NCI-H1417 (cell line): ENCODE measurements at places on chromosomes 12 and 14.

- DNase-seq = no peak
These were observed 734 bp downstream of the COX6A1 start for GRCh38 chr12:120438495-120439198.

DNA sequence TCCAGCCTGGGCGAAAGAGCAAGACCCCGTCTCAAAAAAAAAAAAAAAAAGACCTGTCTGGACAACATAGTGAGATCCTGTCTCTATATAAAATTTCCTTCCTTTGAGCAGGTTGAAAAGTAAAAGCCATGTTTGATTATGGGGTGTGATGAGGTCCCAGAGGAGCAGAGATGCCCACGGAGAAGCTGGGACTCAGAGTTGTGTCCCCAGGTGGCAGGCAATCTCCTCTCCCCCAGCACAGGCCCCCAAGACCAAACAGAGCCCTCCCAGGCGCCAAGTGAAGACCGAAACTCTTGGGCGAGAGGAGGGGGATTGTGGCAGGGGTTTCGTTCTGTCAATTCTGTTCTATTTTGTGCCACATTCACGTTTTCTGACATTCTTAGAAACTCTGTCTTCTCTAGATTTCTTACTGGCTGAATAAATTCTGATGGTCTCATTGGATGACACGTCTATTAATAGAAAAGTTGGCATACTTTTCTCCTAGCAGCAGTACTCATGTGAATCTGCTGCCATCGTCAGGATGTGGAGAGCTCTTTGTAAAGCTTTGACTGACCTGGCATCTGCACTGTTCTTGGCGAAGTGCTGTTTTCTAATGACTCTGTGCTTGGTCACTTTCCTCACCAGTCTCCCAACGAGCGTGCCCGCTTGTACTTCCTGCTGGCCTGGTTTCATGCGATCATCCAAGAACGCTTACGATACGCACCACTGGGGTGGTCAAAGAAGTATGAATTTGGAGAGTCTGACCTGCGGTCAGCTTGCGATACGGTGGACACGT is 43.4 kb downstream of the HSP90AA1 start:
- no peak for DNase-seq

- no peak for DNase-seq
These were observed 184.9 kb downstream of the CALM1 start for GRCh38 chr14:90581745-90582144.

DNA sequence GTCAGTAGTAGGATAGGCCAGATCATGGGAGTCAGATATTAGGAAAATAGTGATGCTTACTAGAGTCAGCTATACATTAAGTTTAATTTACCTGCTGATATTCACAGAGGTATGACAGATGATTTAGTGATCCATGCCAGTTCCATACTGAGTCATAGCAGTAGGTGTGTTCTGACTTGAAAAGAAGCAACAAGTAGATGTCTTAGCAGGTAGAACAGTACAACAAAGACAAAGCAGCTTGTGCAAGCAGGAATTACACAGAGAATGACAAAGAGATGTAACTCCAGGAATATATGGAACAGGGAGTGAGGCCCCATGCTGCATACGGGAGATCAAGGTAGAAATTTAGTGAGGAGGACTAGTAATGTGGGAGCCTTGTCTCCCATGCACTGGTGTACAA is 556.9 kb downstream of the SLC16A7 start:
- DNase-seq = no peak

DNA sequence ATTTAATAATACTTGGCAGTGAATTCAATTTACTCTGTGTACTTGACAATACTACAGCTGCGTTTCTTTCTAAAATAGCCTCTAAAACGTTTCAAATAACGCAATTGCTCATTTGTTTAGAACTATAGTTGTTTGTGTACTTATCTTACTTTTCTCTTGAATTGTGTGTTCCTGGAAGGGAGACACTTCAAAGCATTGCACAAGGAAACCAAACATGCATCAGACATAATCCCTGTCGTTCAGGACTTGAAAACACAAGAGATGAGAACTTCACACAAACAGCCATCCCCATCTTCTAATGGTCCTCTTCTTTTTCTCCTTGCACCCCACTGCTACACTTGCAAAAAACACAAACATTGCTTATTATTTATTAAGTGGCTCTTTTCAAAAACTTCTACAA is 38.5 kb downstream of the PTGER2 start:
- DNase-seq = peak; percentile 19

DNA sequence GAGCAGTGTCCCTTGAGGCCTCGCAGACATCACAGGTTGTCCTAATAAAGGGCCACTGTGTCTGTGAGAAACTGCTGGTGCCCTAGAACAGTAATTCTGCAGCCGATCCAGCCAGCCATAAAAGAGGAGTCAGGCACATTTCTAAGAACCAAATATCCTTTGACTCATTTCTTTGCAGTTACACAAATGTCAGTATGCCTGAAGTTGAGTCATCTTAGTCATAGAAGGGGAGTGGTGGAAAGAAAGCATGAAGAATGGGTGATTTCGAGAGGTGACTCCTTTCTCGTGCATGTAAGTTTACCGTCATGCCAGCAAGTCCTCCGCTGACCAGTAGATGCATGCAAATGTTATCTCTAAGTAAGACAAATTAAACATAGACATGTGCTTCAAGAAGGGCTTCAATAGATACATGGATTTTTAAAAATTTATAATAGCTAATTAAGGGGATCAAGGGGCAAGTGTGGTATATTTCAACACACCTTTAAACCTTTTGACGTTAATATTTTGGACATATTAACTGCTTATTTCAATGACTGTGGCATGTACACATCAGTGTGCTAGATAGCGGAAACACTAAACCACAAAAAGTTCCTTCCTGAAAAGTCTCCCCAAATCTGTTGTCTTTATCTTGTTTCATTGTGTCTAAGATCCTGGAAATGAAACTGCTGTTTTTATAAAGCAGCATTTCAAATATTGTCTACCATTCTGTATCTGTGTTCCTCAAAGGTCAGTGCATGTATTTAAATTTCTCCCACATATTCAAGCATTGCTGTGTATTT is 497.4 kb downstream of the NPAS3 start:
- no peak for DNase-seq

DNA sequence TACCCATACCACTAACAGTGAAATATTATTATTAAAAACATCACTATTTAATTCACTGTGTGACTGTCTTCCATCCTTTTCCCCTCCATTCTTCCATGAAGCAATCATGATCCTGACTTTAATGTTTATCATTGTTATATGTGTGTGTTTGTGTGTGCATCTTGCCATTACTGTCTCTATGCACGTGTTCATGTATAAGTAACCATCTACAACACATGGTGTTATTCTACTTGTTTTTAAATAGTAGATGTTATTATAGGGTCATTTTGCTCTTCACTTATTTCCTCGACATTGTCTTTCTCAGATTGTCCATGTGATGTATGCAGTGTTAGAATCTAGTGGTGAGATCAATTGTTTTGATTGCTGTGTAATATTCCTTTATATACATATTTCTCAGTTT is 195.8 kb downstream of the TRHDE start:
- DNase-seq = no peak

DNA sequence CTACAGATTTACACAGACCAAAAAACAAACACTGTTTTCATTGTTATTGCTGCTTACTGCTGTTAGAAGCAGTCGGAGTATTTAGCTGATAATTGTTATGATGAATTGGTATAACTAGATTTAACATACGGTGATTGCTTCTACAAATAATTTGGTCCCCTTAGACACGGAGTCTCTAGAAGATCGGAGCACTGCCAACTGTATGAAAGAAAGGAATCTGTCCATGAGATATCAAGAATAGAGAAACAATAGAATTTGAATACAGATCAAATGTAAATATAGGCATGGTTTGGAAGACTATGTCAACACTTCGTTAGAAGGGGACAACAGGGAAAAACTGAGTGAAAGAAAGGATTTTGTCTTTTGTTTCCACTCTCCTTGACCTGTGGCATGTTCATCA is 110.9 kb downstream of the PPP2R5E start:
- peak; percentile 70 for DNase-seq

- DNase-seq = no peak
These were observed 462.5 kb downstream of the NAV3 start for GRCh38 chr12:78293059-78293686.

GRCh38 chr14:94412671-94413638 is 24.6 kb upstream of the SERPINA1 start:
- DNase-seq = no peak

GRCh38 chr14:61877035-61877390 is 114.8 kb downstream of the SNAPC1 start:
- no peak for DNase-seq

DNA sequence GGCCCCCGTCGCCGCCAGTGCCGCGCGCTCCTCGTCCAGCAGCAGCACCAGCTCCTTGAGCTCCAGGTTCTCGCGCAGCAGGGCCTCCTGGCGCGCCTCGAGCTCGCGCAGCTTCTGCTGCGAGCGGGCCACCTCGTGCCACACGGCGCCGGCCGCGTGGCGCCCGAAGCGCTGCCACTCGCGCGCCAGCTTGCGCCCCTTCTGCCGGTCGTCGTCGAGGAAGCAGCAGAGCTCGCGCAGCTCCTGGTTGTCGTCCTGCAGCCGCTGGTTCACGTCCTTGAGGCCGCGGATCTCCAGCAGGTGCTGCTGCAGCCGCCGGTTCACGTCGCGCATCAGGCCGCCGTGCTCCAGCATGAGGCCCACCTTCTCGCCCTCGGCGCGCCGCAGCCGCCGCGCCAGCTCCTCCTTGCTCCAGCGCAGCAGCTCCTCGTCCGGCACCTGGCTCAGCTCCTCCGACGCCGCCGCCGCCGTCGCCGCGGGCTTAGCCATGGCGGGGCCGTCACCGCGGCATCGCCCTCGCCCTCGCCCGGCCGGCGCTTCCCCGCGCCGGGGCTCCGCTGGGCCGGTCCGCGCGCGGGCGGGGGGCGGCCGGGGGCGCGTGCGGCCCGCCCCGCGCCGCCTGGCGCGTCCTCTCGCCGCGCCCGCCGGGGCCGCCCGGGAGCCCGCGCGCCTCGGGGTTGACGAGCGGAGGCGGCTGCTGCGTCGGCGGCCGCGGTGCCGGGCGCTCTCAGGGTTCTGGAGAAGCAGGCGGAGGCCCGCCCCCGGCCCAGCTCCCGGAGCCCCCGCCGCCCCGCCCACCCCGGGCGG is at the start of gene CCDC85C:
Gene CCDC85C (minus strand): TSS at position 737 of the 807 bp plus-strand sequence. CDS start 248 bp downstream, at position 489.
- DNase-seq = peak; percentile 89

GRCh38 chr12:129394177-129394825 is 509.5 kb downstream of the TMEM132D start:
- no peak for DNase-seq

- DNase-seq = no peak
These were observed 139.4 kb upstream of the HMGA2 start for GRCh38 chr12:65684906-65685305.

DNA sequence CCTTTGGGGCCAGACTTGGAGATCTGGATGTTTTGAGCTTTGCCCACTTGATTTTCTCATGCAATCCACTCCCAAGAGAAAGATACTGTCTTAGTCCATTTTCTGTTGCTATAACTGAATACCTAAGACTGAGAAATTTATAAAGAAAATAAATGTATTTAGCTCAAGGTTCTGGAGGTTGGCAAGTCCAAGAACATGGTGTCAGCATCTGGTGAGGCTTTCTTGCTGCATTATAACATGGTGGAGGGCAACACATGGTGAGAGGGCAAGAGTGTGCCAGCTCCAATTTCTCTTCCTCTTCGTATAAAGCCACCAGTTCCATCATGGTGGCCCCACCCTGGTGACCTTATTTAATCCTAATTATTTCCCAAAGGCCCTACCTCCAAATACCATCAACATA is 39.6 kb upstream of the NFKBIA start:
- no peak for DNase-seq

- DNase-seq = no peak
These were observed 8.3 kb downstream of the KTN1 start for GRCh38 chr14:55588259-55588699.

DNA sequence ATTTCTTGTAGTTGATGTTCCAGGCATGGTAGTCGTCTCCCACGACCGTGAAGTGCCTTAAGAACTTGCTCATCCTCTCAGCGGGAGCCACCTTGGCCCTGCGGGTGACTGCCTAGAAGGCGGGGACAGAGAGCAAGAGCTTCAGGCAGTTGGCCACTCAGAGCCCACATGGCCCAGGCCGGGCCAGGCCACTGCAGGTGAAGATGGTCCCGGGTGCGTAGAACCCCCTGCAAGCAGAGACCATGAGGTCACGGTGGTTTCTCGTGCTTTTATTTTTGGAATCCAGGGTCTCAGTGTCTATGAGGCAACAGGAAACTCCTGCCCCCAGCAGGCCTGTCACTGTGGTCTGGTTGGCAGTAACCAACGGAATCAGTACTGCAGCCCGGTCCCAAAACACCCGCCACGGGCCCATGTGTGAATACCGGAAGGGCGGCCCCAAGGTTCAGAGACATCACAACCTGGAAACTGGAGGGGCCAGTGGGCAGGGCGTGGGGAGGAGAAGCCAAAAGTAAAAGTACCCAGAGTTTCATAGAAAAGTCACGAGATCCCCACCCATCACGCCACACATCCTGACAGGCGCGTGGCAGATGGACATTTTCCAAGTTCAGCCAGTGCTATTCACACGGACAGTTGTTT is 27.5 kb downstream of the HVCN1 start:
- DNase-seq = no peak

DNA sequence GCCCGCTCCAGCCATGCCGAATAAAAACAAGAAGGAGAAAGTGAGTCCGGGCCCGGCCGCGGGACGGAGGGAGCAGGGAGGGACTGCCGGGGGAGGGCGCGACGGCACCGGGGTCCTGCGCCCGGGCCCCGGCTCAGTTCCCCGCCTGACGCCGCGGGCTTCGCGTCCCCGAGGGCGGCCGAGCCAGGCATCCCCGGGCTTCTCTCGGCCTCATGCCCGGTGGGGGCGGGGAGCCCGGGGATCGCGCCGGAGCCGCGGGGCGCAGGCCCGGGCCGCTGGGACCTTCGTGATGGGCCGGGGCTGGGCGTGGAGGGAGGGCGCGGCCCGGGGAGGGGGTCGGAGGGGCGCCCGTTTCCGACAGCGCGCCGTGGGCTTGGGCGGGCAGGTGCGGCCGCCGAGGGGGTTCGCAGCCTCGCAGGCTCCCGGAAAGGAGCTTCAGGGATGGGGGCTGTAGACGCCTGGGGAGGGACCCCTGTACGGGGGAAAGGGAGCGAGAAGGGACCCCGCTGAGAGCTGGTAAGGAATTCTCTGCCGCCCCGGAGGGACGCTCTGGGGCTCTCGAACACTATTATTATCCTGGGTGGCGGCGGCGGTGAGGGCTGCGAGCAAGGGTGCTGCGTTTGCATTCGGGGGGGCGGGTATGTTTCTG is 496 bp downstream of the PPP2R5C start:
- DNase-seq = no peak

DNA sequence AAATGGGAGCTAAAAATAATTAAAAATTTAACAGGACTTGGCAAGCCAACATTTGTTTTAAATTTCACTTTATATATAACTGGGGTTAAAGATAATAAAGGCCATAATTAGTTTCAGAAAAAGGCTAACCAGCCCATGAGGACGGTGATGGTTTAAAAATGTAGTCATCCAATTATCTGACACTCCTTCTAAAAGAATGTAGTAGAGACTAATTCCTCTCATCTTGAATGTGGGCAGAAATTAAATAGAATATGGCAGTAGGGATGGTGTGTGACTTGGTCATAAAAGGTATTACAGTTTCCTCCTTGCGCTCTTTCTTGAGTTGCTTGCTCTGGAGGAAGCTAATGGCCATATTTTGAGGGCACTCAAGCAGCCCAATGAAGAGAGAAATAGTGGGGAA is 49.1 kb upstream of the PTPRB start:
- DNase-seq = no peak
